ENCODE measurements at places on chromosomes 7 and 10.
A peak's percentile ranks its signal among the peaks of the same experiment; 100 is the strongest.

DNA sequence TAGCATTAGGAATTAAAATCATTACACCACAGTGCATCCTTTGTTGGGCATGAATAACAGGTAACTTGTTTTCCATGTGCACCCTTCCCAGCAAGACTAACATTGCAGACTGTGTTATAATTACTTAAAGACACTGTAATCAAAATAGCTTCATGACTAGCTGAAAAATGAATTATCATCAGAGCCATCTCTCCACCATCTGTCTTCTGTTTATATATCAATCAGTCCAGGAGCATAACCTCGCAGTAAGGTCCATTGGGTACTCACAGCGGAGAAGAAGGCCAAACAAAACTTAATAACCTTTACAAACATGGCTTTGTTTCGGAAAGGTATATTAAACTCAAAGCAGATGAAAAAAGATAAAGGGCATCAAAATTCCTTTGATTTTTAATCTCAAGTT, 90.6 kb downstream of the ODAD2 start:
- no peak for DNase-seq

DNA sequence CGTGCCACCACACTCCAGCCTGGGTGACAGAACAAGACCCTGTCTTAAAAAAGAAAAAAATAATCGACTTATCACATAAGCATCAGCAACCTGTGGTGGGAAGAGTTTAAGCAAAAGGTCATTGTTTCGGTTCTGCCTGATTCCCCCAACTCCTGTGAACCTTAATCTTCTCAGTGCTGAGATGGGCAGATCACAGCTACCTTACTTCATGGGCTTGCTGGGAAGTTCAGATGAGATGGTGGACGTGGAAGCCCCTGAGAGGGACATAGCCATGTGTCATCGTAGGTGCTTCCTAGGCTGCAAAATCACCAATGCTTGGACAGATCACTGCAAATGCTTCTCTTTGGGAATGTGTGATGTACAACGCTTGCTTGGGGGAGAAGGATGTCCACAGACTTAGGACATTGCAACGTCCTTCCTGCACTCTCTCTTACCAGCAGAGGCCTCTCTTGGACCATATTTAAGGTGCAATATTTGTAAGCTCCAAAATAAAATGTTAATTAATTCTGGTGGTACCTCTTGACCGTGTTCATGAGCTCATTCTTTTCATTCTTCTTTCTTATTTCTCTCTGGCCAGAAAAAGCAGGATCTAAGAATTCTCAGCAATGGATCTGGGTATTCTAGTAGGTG, 8.6 kb downstream of the GJD4 start:
- no peak for DNase-seq

- DNase-seq: peak; percentile 13
Measured at GRCh38 chr10:126500185-126500584, 111.9 kb upstream of the ADAM12 start.

DNA sequence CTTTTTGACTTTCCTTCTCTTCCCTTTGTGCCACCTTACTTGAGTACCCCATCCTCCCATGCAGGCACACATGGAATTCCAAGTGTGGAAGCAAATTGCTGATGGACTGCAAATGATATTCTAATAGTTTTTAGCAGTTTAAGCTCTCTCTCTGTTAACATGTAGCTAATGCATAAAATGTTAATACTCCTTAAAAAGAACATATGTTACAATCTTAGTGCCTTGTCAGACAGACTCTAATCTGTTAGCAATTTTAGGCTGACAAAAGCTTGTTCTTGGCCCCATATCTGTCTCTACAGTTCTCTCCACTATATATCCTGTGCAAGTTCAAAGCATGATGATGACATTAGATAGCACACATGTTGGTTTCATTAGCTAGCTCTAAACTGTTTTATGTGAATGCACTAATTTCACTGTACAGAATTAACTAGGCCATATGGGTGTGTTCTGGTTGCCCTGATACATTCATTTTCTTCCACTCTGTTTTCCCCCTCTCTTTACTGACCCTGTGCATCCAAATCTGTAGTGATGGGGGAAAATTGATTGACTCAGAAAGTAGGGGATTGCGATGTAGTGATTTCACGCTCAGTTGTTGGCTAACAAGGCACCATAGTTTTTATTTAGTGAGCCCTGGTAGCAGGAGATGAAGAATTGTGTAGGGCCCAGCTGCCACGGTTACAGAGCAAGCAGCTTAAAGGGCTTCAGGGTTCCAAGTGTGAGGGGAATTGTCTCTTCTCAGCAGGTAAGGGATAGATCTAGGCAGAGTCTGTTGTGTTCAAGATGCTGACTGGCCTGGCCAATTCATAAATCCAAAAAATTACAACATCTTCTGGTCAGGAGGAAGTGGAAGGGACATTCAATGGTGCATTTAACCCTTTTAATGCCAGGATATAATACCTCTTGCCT, 114.6 kb upstream of the FZD1 start:
- no peak for DNase-seq

GRCh38 chr7:20352573-20353306, 22.0 kb downstream of the ITGB8 start:
- no peak for DNase-seq

- DNase-seq: no peak
Measured at GRCh38 chr7:8284606-8285005, 22.6 kb upstream of the ICA1 start.

- no peak for DNase-seq
Measured at GRCh38 chr7:43528576-43529354, 54.1 kb upstream of the STK17A start.

- no peak for DNase-seq
Measured at GRCh38 chr7:108809356-108809755, 239.7 kb downstream of the DNAJB9 start.

DNA sequence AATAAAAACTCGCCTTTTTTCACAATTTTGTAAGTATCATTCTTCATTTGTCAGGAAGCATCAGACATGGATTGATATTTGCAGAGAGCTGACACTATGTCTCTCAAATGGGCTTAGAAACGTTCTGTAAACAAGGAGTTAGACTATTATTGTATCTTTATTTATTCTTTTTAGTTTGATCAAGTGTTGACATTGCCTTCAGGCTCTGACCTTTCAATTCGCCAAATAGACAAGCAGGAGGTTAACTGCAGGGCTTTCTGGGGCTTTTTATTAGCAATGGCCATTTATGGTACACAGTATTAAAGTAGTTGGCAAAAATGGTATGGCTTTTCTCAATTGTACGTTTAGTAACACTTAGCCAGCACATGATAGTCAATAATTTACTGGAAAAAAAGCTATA, 221.7 kb downstream of the ZWINT start:
- DNase-seq: no peak

- DNase-seq: no peak
Measured at GRCh38 chr7:158782761-158783401, 46.4 kb downstream of the ESYT2 start.

- DNase-seq: no peak
Measured at GRCh38 chr10:306675-307185, 171.5 kb downstream of the ZMYND11 start.

- DNase-seq: no peak
Measured at GRCh38 chr10:124182088-124182541, 88.7 kb upstream of the CHST15 start.

DNA sequence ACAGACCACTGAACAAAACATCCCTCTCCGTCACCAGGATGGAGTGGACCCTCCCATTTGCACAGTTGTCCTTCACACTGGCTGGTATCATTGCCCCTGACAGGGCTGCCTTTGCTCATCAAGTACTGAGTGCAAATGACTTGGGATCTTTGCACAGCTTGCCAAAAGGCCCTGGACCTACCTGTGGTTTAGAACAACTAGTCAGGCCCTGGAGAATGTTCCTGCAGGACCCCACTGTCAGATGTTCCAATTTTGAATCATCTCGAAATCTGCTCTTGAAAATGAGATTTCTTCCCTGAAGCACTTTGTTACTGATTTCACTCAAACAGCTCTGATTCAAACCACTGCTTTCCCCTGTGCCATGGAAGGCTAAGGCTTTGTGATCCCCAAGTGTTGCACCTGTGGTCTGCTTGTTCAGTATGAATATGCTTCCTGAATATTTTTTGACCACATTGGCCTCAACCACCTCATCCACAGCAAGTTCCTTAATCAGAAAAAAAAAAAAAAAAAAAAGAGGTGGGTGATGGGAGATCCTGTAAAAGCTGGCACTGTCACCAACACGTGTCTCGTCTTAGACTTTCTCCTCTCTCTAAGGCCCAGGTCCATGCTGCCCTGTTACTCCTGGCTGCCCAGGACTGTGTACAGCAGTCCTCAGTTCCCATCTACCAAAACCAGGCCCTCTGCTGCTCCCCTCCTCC, 2.7 kb upstream of the AOAH start:
- no peak for DNase-seq

GRCh38 chr10:9635691-9636090, 1382.0 kb upstream of the CELF2 start:
- no peak for DNase-seq

GRCh38 chr10:127944256-127944655, 37.4 kb downstream of the PTPRE start:
- no peak for DNase-seq

Data from NCI-H1694 treated with DMSO at 0.1 percent for 48 hours (cell line).